ENCODE measurements at places on chromosomes 12 and 14.

GRCh38 chr12:11877869-11878780 lies 192.6 kb upstream of the BCL2L14 start:
- no peak for DNase-seq

GRCh38 chr12:87953256-87953860 lies 75.8 kb downstream of the C12orf50 start:
- no peak for DNase-seq

GRCh38 chr14:95253039-95253630 lies 66.6 kb downstream of the CLMN start:
- DNase-seq = no peak

DNA sequence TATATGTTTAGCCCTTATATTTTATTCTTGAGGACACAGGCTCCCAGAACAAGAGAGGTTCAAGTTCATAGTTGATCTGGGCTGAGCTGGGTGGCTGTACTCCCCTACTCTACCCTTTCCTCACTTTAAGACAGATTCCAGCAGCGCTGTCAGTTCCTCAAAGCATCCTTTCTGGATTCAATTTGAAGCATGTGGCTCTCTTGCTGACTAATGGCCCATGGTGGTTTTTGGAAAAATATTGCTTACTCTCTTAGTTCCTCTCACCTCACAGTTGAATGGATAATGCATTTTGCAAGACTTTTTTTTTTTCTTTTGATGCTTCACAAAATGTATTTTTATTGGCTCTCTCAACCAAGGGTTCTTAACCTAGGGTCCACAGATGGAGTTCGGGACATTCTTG lies 4.1 kb downstream of the PELI2 start:
- DNase-seq = no peak

DNA sequence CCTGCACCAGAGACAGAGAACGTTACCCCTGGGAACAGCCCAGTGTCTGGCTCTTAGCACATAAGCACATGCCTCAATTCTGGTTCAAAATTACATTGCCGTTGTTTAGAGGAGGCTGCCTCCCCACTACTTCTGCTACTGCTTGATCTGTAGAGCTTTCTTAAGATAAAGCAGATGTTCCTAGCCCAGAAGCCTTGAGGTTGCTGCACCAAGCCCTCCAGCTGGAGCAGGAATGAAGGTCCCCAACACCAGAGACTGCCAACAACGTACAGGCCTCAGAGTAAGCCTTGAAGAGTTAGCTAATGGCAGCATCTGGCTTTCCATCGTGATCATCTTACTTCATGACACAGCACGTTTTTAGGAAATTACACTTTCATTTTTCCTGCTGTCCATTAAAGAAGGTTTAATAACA lies 34.7 kb upstream of the AMIGO2 start:
- DNase-seq = no peak

DNA sequence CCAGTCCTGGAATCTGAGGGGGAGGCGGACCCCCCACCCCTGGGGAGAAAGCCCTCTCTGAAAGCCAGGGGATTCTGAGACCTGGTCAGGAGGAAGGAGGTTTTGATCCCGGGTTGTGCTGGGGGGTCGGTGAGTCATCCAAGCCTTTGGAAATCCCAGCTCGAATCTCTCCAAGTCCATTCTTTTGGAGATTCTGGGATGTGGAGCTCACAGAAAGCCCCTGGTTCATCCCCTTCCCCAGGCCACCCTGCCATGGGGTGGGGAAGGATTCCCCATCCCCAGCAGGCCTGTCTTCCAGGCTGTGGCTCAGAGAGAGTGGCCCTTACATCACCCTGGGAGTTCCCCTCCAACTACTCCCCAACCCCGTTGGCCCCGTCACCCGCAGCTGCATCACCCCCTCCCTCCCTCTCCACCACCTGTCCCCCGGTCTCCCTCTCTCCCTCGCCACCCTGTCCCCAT lies 14.3 kb downstream of the EXOC3L4 start:
- peak; percentile 70 for DNase-seq

- no peak for DNase-seq
Measured at GRCh38 chr14:100018482-100018881, 46.7 kb upstream of the EVL start.

DNA sequence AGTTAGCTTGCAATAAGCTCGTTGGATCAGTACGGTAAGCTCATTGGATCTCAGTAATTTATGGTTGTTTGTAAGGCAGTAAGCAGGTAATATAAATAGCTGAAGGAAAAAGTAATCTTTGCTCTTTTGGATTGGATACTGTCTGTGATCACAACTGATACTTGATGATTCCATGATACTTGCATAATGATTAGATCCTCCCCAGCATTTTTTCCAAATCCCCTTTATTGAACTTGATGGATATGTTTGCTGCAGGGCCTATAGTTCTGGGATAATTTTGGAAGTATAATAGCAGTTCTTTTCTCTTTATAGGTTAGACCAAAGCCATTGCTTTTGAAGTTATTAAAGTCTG lies 5.2 kb downstream of the MDM2 start:
- no peak for DNase-seq

- DNase-seq = no peak
Measured at GRCh38 chr12:132803888-132804287, 24.8 kb downstream of the GOLGA3 start.

- no peak for DNase-seq
Measured at GRCh38 chr12:79841878-79842265, 93.0 kb downstream of the PPP1R12A start.

DNA sequence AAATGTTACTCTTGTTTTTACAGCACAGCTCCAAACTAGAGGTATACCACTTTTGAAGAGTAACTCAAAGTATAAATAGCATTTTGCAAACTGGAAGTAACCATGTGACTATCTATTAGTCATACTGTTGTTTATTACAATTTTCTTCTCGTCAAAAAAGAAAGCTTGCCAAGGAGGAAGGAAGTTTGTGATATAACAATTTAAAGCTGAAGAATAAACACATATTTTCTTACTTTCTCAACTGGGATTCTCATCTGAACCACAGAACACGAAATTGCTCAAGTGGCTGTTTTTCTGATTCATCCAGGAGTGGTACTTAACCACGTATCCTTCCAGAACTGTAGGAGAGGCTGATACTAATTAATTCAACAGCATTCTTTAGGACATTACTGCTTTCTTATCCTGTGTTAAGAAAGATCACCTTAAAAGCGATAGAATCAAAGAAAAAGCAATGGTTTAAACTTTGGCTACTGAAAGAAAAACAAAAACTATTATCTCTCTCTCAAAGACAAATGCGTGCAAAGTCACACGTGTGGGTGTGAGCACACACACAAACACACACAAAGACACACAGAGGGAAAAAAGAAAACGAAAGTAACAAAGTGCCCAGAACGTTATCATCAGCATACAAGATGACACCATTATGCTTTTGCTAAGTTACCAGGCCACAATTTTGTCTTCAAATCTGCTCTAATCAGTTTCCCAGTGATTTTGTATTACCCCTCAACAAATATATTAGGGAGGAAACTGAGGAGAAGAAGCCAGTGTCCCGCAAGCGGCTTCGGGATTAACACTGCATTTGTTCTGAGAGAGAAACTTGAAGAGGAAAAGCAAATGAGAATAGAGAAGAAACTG lies at the start of gene CLEC2B:
Gene CLEC2B (minus strand): TSS at position 48 of the 855 bp plus-strand sequence.
- peak; percentile 72 for DNase-seq

GRCh38 chr14:37168721-37169120 lies 3.7 kb downstream of the SLC25A21 start:
- DNase-seq = no peak

GRCh38 chr12:106985479-106985878 lies 1.5 kb downstream of the MTERF2 start:
- DNase-seq = no peak

DNA sequence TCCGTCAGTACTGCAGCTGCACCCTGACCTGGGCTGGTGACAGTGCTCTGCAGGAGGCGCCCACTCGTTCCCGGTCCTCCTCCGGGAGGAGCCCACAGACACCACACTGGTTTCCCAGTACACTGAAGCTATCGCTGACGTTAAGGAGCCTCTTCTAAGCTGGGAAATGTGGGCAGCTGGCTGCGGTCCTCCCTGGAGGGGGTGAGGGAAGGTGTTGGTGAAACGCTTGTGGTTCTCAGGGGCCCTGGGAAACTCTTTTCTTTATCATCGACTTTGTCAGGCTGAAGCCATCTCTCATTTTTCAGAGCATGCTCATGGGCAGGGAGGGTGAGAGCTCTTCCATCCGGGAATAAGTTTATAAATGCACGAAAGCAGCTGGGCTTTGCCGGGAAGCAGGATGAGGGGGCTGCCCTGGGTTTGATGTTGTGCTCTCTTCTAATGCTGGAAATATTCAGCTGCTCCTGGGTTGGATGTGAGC lies 176.0 kb downstream of the CHST11 start:
- DNase-seq = no peak

- DNase-seq = no peak
Measured at GRCh38 chr14:106055289-106055688, 528.9 kb downstream of the TMEM121 start.

DNA sequence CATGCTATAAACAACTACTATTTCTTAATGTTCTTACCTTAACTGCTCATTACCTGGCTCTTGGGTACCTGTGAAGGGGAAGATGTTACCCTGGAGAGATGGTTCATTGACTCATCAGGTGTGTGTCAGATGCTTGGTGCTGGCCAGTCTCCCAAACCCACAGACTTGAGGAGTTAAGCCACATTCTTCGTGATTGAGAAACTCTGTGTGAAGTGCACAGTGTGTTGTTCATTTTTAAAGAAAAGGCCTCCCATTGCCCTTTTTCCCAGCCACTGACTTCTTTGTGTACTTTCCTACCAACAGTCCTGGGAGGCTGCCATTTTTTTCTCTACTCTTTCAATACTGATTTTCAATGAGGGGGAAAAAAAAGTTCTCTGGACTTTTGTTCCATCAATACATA lies 3.2 kb downstream of the MGST1 start:
- no peak for DNase-seq

DNA sequence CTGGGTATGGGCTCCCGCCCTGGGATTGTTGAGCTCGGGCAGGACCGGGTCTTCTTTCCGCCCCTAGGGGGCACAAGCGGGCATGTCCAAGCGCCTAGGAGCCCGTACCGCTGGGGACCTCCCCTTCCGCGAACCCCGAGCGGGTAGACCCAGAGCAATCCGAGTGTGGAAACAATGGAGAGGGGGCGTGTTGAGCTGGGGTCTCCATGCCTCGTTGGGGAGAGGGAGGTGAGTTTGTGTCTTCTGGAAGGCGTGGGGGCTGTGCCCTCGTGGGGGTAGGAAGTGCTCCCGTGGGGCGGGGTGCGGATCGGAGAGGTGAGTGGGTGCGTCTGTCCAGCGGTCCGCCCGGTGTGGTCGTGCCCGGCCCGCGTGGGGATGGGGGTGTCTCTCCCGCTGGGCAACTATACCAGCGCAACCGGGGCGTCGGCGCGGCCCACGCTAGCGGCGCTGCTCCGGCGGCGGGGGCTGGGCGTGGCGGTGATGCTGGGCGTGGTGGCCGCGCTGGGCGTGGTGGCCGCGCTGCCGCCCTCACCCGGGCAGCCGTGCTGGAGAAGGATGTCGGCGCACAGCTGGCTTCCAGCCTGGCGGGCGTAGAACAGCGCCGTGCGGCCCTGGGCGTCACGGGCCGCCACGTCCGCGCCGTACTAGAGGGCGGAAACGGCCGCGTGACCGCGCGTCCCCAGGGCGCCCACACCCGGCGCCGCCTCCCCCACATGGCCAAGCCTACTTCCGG lies 12.2 kb downstream of the AGAP2 start:
- no peak for DNase-seq

DNA sequence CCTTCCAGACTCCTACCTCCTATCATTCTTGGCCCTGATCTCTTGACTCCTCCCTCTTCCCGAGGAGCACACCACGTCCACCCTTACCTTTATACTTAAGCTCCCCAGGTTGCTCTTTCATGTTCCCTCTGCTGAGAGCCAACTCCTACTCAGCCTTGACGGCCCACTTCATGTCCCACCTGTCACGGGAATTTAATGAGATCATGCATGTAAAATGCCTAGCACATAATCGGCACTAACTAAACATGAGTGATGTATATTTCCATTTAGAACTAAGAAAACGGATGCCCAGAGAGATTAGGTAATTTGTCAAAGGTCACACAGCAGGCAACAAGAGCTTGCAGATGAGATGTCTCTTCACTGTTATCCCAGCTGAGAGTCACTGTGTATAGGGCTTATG lies 45.1 kb downstream of the NOS1 start:
- DNase-seq = no peak

GRCh38 chr14:42391146-42391834 lies 784.6 kb downstream of the LRFN5 start:
- no peak for DNase-seq

DNA sequence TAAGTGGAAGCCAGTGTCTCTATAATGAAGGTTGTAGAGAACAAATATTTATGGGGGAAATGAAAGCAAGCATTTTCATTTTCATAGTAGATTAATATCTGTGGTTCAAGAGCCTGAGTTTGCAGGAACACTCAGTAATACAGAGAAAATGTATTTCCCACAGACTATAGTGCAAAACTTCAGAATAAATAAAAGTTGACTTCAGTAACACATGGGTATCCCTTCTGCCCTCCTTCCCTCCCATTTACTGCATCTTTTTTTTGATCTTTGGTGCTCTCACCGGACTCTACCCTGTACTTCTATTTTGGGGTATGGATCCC lies 75.3 kb upstream of the AMN1 start:
- DNase-seq = no peak

DNA sequence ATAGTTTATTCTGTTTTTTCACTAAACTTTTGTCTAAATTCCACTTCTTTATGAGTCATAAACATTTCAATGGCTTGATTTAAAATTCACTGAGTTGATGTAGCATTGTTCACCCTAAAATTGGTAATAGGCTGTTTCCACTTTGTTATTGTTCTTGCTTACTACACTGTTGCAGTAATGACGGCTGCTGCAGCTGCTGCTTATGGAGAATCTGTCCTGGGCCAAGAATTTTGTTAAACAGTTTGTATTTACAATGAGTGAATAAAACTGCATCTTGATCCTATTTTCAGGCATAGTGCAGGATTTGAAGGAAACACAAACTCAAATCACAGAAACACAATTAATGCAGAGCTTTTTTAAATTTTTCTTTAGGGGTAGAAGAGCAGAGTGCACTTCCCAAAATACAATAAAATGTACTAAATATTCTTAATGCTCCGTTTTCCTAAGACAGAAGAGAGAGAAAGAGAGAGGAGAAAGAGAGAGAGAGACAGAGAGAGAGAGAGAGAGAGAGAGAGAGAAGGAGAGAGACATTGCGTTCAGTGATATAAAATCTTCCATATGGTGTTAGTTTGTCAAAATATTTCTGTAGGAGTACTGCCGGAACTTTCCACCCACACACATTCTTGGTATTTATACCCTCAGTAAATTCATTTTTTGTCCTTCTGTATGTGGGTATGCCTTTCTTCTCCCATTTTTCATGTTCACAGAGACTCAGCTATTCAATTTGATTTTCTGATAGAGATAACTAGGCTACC lies 266.4 kb downstream of the LRFN5 start:
- no peak for DNase-seq
